ENCODE measurements at places on chromosomes 7 and 10.

DNA sequence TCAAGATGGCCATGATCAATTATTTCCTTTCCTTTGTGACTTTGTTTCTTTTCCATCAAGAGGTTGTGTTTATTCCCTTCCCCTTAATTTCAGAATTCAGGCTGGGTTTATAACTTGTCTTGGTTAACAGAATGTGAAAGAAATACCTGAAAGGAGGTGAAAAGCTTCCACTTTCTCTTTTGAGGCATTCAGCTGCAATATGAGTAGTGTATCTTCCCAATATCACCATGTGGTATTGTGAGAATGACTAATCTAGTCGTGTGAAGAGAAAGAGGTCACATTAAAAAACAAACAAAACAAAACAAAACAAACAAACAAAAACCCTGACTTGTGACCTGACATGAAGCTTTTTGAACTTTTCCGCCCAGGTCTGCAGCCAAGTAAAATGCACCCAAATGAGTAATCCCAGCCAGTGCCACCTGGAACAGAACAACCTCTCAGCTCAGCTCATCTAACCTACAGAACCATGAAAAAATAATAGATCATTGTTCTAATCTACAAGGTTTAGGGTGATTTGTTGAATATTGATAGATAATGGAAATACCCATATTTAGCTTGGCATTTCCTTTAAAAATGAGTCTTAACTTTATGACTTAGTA is 70.8 kb upstream of the TEX47 start:
- DNase-seq: no peak

DNA sequence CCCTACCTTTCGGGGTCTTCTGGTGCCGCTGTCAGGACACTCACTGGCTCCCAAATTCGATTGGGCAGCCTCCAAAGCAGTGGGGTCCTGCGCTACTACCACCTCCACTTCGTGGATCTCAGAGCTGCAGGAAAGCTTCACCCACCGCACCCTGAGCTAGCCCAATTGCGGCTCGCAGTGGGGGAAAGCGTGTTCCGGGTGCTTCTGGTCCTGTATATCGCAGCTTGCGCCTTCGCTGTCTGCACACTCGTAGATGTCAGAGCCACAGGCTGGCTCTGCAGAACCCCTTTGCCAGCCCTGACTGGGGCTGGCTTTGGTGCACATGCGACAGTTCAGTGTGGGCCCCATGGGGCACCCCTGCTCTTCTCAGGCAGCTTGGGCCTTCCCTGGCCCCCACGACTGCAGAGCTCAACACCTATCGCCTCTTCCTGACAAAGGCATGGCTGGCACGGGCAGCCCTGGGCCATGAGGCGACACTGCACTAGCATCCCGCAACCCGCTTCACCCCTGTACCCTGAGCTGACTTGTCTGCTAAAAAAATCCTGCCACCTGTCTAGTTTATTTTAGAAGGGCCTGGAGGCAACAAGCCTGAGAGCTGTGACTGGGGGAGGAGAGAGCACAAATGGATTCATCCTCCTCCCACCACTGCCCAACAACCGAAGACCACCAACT is 78.7 kb upstream of the ABI1 start:
- DNase-seq: no peak

DNA sequence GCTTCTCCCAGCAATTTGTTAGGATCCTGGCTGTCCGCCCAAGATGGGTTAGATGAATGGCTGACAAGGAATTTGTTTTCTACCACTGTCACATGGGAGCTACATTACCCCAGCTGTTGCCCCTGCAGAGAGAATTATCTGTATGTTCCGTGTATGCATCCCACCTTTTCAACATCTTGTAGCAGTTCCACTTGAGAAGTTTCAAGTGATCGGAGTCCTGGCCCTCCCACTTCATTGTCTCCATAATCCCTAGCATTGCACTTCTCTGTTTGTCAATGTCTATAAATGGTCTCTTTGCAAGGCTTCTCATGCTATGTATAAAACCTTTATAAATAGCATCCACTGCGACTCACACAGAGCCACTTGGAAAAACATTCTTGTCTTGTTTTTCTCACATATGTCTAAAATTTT is 972.5 kb downstream of the CNTNAP2 start:
- no peak for DNase-seq

- no peak for DNase-seq
Measured at GRCh38 chr10:119284679-119285096, 77.3 kb downstream of the GRK5 start.

- no peak for DNase-seq
Measured at GRCh38 chr10:4588824-4589223, 237.2 kb upstream of the AKR1E2 start.

- DNase-seq: no peak
Measured at GRCh38 chr10:121862649-121863048, 65.2 kb downstream of the ATE1 start.
